ENCODE measurements at places on chromosomes 1 and 21.

DNA sequence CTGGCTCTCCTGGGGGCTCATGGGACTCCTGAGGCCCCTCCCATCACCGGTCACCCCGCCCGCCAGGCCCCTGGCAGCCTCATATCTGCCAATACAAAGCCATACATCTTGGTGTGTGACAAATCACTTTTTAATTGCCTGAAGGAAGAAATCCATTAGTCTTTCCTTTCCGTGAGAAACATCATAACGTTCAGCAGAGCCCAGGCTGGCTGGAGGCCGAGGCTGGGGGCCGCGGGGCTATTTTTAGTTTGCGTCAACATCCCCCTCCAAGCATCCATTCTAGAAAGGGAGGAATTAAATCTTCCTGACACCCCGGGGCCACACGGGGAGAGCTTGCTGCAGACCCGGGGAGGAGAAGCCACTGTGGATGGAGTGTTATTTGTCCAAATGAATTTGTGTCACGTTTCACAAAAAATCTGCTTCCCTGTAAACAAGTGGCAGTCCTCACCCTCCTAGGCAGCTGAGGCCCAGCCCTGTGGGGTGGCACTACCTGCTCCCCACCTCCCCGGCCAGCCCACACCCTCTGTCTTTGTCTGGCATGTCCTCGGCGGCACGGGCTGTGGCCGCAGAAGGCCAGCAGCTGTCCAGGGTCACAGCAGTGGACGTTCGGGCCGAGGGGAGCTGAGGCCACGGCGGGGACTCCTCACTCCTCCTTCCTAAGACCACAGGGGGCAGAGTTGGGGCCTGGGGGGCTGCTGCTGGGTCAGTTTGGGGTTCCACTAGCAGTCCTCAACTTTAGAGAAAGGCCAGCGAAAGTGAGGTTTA, 236.9 kb upstream of the VAMP3 start:
- no peak overlapping the region for H3K27ac ChIP-seq
- no peaks in the 10 kb centered on the region for H3K36me3 ChIP-seq
- peaks cover 12% of the 10 kb centered on the region for H3K27me3 ChIP-seq
- H3K4me1 ChIP-seq = peaks cover 24% of the 10 kb centered on the region

GRCh38 chr1:78080767-78081166, 35.0 kb downstream of the GIPC2 start:
- H3K4me3 ChIP-seq = no peak overlapping the region
- no peak overlapping the region for H3K27ac ChIP-seq
- no peak for DNase-seq
- H3K27me3 ChIP-seq = no peaks in the 10 kb centered on the region
- no peaks in the 10 kb centered on the region for H3K4me1 ChIP-seq
- H3K36me3 ChIP-seq = no peaks in the 10 kb centered on the region

- DNase-seq = no peak
- H3K4me1 ChIP-seq = no peaks in the 10 kb centered on the region
- peaks cover 8% of the 10 kb centered on the region for H3K27me3 ChIP-seq
- no peak overlapping the region for H3K4me3 ChIP-seq
- H3K36me3 ChIP-seq = no peaks in the 10 kb centered on the region
Observed at GRCh38 chr1:10856176-10856683, 59.8 kb upstream of the CASZ1 start.

- no peaks in the 10 kb centered on the region for H3K4me1 ChIP-seq
- no peaks in the 10 kb centered on the region for H3K36me3 ChIP-seq
- H3K4me3 ChIP-seq = no peak overlapping the region
- DNase-seq = no peak
- H3K27me3 ChIP-seq = no peaks in the 10 kb centered on the region
Observed at GRCh38 chr21:43972850-43973633, 39.1 kb upstream of the TRAPPC10 start.

DNA sequence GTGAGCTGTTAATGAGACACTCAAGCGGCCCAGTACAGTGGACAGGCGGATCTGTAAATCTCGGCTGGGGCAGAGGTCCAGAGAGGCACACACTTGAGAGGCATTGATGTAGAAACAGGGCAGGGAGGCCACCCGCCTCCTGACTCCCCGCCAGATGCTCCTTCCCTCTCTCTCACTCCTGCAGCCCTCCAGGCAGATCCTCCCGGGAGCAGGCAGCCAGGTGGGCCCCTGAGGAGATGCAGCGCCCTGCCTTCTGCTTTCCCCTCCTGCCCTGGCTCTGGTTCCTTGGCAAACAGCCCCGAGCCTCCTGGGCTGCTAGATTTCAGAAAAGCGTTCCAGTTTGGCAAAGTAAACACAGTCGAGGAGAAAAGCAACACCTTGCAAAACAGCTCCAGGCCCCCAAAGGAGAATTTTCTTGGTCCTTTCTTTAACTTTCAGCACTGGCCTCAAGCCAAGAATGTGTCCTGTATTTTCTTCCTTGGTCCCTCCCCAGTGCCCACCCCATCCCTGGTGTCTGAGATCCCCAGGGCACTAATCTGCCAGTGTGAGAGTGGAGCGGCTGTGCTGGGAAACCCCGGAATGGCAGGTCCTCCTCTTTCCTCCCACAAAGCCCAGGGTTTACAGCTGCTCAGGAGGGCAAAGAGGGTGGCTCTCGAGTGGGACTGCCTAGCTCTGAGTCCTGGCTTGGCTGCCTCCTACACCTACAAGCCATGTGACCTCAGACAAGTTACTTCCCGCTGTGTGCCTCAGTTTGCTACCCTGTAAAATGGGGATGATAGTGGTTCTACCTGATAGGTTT, 29.4 kb upstream of the IFNLR1 start:
- no peak overlapping the region for H3K4me3 ChIP-seq
- no peaks in the 10 kb centered on the region for H3K27me3 ChIP-seq
- DNase-seq = no peak
- peaks cover 10% of the 10 kb centered on the region for H3K4me1 ChIP-seq

All from neural progenitor cell (in vitro differentiated cells).